ENCODE measurements at places on chromosomes 3 and 15.

DNA sequence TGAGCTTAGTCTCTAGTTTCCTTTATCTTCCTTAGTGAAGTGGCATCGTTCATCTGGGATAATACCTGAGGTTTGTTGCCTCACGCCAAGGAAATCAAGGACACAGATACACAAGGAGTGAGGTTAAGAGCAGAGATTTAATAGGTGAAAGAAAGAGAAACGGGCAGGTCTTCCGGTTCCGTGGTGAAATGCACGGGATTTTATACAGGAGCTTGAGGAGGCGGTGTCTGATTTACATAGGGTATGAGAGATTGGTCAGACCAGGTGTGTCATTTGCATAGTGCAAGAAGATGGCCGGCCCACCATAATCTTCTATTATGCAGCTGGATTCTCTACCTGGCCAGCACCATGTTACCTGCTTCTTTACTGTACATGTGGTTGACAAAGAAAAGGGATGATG, 17.2 kb downstream of the ARRDC4 start:
- DNase-seq = no peak

DNA sequence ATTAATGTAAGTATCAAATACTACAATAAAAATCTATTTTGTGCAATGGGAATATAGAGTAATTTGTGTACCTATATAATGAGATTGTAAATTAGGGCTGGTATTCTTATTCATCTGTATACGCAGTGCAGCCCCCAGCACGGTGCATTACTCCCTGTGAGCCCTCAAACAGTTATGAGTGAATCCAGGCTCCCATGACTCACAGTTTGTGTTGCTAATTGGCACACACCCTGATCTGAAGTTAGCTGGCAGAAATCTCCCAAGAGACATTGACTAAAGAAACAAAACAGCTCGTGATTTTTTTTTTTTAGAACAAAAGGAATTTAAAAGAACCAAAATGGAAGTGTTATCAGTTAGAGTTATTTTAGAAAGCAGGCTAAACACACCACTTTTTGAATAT, 15.7 kb downstream of the GK5 start:
- DNase-seq = no peak

- DNase-seq = no peak
Measured at GRCh38 chr3:102471001-102471400, 36.2 kb downstream of the ZPLD1 start.

DNA sequence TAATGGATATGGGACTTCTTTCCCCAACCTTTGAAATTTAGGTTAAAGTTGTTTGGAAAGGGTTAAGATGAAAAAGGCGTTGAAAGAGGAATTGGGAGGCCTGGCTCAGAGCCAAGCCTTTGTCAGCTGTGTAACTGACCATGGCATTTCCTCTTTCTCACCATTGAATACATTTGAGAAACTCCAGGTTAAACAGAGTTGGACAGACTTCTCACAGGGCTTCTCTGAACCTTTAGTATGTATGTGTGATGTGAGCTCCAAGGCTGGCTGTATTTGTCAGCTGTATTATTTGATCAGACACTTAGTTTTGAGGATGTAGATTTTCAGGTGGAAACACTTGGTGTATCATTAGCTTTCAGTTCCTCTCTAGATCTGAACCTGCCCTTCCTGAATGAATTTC, 136.4 kb upstream of the GOLGA6L4 start:
- DNase-seq = no peak

GRCh38 chr3:73685061-73685460, 60.3 kb upstream of the PDZRN3 start:
- no peak for DNase-seq

DNA sequence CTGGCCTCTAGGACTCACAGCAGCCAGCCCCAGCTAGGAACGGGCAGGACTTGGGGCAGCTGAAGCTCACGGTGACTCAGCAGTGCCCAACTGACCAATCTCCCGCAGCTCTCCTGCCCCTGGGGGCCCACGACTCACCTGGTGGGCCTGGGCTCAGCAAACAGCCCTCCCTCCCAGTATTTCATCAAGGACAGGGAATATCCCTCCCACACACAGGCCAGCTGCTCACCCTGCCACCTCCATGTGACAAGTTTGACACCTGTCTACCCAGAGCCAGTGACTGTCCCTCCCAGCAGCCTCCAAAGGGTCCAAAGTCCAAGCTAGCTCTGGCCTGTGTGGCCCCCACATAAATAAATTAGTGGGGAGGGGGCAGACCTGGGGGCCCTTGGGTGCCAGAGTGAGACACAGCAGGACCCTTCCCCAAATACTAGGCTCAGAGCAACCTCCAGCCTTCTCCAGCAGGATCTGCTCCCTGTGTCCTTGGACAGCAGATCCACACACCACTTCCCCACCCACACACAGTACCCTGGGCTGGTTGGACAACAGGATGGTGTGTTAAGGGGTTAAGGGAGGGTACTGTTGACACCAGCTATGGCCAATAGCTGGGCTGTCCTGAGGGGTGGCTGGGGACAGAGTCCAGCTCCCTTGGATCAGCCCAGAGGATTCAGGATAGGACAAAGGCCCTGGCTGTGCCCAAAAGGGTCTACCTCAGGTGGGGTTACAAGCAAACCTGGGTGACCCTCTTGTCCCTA, 4.3 kb downstream of the GNAT1 start:
- DNase-seq = no peak

DNA sequence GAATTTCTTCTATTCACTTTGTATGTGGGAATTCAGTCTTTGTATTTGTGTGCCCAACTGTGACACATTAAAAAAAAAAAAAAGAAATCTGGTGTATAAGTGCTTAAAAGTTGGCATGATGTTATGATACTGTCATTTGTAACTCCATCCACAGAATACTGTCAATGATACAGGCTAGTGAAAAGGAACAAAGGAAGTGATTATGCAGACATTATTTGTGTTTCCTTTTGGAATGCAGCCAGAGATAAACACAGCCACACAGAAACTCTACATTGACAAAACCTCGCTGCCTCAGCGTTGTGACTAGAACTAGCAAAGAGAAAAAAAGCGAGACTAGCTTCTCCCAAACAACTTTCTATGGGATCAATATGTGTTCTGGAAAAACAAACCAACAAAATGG, 519.2 kb upstream of the AGTR1 start:
- no peak for DNase-seq

- DNase-seq = no peak
Measured at GRCh38 chr3:71400986-71401451, 182.5 kb downstream of the FOXP1 start.

DNA sequence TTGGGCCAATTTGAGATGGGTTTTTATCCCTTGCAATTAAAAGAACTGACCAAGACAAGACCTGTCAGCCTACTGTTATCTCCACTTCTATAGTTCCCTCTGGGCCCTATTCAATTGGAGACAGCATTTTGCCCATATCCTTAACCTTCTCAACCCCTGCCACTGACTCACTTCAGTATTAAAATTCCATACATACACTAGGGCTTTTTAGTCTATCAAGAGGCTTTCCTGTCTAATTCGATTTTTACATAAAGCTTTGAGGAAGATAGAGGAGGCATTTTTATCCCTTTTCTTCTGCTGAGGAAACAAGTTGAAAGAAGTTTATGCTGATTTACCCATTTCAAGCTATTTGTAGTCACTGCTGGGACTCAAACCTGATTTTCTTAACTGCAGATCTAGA, 51.1 kb downstream of the GTF2E1 start:
- no peak for DNase-seq

GRCh38 chr3:56787784-56788256, 13.9 kb downstream of the ARHGEF3 start:
- no peak for DNase-seq

GRCh38 chr3:52880474-52880873, 16.9 kb downstream of the STIMATE start:
- no peak for DNase-seq

GRCh38 chr15:67227846-67228245, 26.6 kb downstream of the AAGAB start:
- no peak for DNase-seq

DNA sequence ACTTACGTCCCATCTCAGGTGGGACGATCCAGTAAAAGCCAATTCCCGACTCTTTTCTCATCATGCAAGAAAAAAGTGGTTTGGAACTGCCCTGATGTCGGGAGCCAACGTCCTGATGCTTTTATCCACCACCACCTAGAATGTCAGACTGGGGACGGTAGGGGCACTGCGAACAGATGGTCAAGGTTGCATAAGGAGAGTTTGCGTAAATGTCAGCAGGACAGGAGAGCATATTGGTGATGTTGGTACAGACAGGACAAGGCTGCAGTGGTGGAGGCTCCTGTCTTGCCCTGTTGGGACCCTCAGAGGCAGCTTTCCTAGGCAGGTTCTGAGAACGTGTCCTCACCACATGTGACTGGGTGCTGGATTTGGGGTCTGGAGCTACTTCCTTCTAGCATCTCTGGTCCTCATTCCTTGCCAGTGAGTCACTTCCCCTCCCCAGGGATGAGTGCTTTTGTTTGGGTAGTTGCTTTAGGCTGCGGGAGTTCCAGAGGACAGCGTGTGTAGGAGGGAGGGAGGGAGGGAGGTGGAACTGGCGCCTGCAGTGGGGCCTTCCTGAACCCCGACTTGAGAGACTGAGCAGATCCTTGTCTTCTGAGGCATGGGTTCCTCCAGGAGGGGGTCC, 21.0 kb downstream of the THSD4 start:
- no peak for DNase-seq

All from GOT3 (cell line).